Stimulated activated CD4-positive, alpha-beta T cell treated with anti-CD3 and anti-CD28 coated beads, Interleukin-12 subunit alpha, Interleukin-12 subunit beta, amount 100 ng/mL, for 4 hours (primary cell): ENCODE measurements at places on chromosomes 2 and 18.

DNA sequence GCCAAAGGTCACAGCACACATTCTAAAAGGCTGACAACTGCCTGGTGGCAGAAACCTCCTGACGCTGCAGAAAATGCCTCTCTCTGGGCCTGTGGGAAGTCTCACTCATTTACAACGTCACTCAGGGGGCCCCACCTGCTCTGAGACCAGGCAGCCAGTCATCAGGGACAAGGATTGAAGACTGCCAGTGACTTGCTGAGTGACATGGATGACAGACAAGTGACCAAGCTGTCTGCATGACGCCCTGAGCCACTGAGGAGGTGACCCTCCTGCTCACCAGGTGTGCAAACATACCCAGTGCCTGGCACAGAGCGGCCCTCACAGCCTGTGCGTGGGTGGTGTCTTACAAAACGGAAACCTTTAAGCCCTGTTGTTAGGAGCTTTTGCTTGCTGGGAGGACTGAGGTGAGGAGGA is 392.4 kb downstream of the TNS1 start:
- peak; percentile 38 for DNase-seq

GRCh38 chr2:135052997-135053474 is 944 bp downstream of the RAB3GAP1 start:
- peak; percentile 6 for DNase-seq

DNA sequence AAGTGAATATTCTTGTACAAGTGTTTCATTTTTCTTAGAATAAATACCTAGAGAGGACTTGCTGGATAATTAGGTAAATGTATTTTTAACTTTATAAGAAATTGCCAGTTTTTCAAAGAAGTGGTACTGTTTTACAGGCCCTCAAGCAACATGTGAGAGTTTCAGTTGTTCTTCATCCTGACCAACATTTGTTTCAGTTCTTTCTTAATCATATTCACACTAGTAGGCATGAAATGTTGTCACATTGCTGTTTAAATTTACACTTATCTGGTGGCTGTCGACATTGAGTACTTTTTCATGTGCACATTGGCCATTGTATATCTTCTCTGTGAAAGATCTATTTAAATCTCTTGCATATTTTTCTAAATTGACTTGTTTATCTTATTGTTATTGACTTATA is 178.1 kb downstream of the ACOXL start:
- no peak for DNase-seq

- no peak for DNase-seq
These were observed 27.5 kb downstream of the MTHFD2 start for GRCh38 chr2:74225698-74226459.

GRCh38 chr2:167122389-167122788 is 234.1 kb downstream of the XIRP2 start:
- no peak for DNase-seq

GRCh38 chr18:62326646-62327348 is 1.7 kb downstream of the TNFRSF11A start:
- DNase-seq: no peak

DNA sequence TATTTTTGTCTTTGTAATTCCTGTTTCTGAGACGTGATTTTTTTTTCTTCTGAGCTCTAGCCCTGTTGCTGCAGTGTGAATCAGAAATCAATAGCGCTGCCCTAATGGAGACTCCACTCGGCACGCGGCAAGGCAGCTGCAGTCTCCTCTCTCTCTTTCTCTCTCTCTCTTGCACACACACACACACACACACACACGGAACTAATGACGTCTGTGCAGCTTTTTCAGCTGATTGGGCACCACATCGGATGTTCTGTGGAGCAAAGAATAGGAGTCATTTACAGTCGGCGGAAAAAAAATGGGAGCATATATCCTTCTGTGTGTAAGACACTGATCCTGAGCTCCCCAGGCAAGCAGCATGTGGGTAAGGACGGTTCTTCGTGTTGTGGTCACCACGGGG is 2.0 kb upstream of the MYT1L start:
- DNase-seq: no peak

DNA sequence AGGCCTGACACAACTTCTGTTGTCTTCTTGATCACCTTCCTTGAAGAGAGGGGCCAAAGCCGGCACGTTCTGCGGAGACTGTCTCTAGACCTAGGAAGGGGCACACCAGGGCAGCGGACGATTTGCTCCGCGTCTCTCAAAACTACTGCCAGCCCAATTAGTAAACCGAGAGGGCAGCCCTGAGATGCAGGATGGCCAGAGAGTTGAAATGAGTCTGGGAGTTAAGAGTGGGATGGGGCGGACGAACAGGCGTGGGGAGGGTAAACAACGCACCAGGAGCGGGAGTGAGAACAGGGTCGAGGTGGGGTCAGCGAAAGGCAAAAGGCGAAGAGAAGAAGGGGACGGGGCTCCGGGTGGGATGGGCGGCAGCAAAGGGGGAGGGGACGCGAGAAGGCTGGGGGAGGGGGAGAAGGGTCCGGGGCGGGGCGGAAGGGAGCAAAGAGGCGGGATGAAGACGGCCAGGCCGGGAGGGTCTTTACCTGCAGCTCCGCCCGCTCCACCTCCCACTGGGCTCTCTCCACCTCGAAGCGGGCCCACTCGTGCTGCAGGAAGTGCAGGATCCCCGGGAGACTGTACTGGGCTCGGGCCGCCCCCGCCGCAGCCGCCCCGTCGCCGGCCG is 476 bp downstream of the STRN start:
- DNase-seq: peak; percentile 45

- peak; percentile 60 for DNase-seq
These were observed 206.2 kb downstream of the ARL4C start for GRCh38 chr2:234290671-234291070.

GRCh38 chr18:7870855-7871254 is 303.7 kb downstream of the PTPRM start:
- no peak for DNase-seq

DNA sequence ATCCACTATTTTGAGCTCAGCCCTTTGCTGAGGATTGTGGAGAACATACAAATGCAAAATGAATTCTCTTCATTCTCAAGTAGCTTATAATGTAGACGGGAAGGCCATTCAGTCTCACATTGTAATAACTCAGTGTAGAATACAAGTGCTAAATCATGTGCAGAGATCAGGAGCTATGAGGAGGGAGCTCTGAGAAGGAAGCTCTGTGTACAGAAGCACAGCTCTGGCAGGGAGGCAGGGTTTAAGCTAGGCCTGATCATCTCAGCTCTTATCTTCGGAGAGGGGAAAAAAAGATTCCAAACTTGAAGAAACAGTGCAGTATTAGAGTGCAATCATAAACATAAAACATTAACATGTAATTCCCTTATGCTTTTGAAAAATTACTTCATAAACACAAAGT is 291.1 kb upstream of the SKOR2 start:
- no peak for DNase-seq

GRCh38 chr2:200455958-200456421 is 53.9 kb downstream of the KCTD18 start:
- no peak for DNase-seq

- no peak for DNase-seq
These were observed 6.6 kb downstream of the ARHGAP25 start for GRCh38 chr2:68741238-68741637.

DNA sequence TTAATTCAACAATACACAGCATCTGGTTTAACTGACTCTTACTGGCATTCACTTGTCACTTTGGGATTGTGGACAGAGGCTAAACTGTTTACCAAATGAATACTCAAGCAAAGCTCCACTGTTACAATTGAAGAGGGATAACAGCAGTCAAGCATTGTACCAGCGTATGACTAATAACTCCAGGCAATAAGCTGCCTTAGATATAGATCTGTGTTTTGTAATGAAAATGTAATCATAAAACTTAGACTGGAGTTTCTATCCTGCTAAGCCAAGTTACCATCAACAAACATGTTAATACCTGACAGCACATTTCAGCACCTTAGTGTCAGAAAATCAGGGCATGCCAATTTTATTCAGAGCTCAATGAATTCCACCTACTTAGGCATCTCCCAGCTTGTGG is 889.5 kb downstream of the EPHA4 start:
- no peak for DNase-seq

DNA sequence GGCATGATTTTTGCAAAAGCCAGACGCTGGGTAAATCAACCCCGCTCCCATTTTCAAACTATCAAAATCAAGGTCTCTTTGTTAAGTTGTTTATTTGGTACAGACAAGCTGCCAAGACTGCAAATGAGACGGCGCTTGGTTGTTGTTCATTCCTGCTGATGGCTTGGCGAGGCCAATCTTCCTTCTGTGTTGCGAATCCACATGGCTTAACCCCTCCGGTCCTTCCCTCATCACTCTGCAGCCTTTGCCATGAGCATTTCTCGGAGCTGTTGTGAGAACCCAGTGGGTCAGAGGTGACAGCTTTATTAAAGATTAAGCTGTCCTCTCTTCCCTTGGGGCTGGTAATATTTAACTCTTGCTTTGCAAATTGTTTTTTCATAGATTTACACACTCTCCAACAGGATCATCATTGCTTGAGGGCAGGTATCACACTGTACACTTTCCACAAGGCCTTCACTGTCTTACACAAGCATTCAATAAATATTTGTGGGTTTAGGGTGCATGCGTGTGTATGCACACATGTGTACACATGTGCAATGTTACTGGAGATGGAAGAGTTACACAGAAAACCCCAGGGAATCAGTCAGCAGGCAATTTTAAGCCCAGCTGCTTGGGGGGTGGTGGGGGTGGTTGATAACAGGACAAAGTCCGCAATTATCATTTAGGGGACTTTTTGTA is 27.8 kb upstream of the KCNF1 start:
- DNase-seq: no peak

DNA sequence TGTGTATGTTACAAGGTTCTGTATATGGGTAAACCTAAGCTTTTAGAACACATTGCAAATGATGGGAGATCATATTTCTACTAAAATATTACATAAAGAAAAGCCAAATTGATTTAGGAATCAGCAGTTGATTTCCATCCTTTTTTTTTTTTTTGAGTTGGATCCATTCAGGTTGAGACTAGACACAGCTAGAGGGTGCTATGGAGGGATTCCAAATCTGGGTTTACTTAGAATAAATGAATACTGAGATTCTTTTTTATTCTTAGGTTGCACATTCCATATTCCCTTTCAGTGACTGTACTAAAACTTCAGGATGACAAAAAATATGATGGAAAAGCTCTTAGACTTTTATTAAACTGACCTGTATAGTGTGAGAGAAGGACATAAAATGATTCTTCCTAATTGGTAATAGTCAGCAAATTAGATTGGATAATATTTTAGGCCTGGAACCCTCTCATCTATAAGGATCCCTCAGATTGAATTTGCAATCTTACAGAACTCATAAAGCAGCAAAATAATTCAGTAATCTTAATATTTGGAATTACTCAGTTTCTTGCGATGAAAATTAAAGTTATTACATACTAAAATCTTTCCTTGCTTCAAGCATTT is 183.3 kb upstream of the SESTD1 start:
- no peak for DNase-seq

- DNase-seq: no peak
These were observed 118.0 kb downstream of the KCNE4 start for GRCh38 chr2:223169830-223170605.

GRCh38 chr2:30213907-30214463 is 17.3 kb upstream of the LBH start:
- DNase-seq: no peak

- no peak for DNase-seq
These were observed 53.1 kb upstream of the ZEB2 start for GRCh38 chr2:144572977-144573376.

DNA sequence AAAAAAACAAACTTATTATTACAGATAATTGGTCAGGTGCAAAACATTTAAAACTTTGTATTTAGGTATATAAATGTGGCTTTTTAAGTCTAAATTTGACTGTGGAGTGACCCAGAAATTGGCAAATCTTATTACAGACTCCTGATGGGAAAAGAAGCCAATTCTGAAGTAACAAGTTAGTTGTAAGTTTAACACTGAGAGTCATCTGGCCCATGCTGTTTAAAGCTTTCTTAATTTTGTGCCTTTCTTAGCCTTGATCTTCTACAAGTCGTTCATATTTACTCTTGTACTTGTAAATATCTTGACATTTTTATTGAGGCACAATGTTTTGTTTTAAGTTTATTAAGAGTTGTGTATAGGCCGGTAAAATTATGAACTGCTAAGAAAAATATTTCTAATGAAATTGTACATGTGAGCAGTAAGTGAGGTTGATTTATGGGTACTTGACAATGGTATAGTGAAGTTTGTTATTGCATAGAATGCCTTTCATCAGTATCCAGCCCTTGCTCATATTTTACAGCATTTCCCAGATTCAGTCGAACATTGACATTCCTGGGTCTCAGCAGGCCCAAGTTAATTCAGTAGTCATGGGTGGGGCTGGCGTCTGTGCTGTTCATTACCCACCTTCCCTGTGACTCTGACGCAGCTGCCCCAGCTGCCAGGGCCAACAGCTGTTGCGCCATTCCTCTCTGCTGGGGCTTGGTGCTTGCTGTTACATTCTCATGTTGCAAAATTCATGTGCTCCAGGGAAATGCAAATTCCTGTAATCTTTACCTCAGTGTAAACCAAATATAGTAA is 121.4 kb downstream of the ZNF236 start:
- DNase-seq: no peak

GRCh38 chr2:209577376-209578357 is 153.8 kb downstream of the MAP2 start:
- no peak for DNase-seq

- DNase-seq: no peak
These were observed 126.3 kb downstream of the SCG2 start for GRCh38 chr2:223475901-223476300.

GRCh38 chr2:239328351-239329191 is 72.2 kb downstream of the HDAC4 start:
- no peak for DNase-seq

DNA sequence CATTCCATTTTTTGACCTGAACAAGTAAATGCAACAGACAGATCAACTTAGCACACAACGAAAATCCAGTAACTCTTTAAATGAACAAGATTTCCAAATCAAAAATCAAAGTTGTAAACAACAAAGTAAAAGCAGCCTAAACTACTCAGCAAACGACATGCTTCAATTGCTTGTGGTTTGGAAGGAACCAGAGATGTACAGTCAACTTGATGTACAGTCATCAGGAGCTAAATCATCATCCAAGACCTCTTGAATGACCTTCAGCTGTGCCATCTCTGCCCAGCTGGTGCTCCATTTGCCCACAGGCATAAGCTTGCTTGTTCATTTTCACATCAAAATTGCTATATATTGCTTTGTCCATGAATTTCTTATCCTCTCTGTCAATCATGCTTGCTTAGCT is 109.8 kb downstream of the UPP2 start:
- no peak for DNase-seq

- no peak for DNase-seq
These were observed 28.2 kb downstream of the TMEM182 start for GRCh38 chr2:102790091-102790455.

DNA sequence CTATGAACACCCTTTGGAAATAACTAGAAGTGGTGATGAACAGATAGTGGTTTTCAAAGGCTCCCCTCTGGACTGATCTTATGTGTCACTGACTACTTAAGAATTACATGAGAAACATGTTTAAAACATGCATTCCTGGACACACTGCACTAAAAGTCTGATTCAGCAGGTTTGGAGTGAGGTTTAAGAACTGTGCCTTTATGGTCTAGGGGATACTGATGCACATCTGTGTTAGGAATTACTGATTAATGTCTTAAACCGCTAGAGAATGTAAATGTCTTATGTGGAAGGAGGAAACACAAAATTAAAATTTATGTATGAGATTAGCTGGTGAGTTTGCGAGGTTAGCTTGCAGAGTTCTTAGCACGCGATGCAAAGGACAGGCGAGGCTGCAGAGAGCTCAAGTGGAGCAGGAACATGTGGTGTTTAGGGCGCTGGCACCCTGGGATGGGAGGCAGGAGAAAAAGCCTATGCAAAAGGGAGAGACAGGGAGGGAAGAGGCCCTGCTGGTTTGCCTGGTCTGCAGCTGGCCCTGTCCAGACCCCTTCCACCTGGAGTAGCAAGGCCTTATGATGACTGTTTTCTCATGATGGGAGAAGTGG is 11.7 kb downstream of the SH3YL1 start:
- DNase-seq: no peak
